T-helper 1 cell treated with Interleukin-12 subunit alpha and Interleukin-12 subunit beta and Interleukin-4 antibody, amounts not matched to agents 30 ng/mL and 1 ng/mL, for 36 hours (primary cell): ENCODE measurements at places on chromosomes 5 and 9. TPM values are rescaled to one million over a fixed set of nuclear protein-coding genes. Genes with fewer than 3 reads are reported as not detected.

The HMCN2 gene
- not detected in 2 replicates for total RNA-seq

The SLC23A1 gene
- total RNA-seq = 4.0 and 5.9 TPM in 2 replicates

The SLC25A2 gene
- 0.44 and 0.56 TPM in 2 replicates for total RNA-seq

The ZBED3 gene
- 0.29 and 0.46 TPM in 2 replicates for total RNA-seq

The ALDH7A1 gene
- 0.32 and 0.66 TPM in 2 replicates for total RNA-seq

The TNFSF15 gene
- total RNA-seq = 3.8 and 3.9 TPM in 2 replicates

The TMEM215 gene
- total RNA-seq = not detected in 2 replicates

The IL5 gene
- total RNA-seq = 0.34 and 0.39 TPM in 2 replicates

The PHF24 gene
- total RNA-seq = not detected in 2 replicates

The IRX1 gene
- not detected in 2 replicates for total RNA-seq

The INPP5E gene
- total RNA-seq = 23.2 and 23.8 TPM in 2 replicates

The CKMT2 gene
- 0.27 TPM in 1 of 2 replicates, not detected in the other for total RNA-seq

The C5orf58 gene
- total RNA-seq = not detected in 2 replicates

The MSX2 gene
- not detected in 2 replicates for total RNA-seq
